ENCODE measurements at places on chromosomes 2 and 18.

GRCh38 chr2:126893153-126893552, 5.5 kb upstream of the TEX51 start:
- DNase-seq = no peak

- no peak for DNase-seq
Observed at GRCh38 chr2:112832841-112833638, 3.5 kb downstream of the IL1B start.

DNA sequence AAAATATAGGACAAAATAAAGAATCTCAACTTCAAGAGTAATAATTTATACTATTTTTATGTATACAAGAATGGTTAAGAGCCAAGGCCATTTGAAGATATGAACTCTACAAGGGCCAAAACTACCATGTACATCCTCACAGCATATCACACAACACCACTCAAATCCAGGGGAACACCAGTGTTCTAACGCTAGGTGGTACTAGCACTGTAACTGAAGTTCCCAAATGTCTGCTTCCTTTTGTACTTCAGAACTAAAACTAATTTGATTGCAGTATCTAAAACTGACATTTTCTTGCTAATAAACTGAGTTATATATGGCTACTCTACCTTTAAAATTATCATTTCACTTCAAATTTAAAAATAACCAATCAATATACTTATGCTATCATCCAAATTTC, 47.0 kb downstream of the REV1 start:
- DNase-seq = peak; percentile 63

GRCh38 chr2:126882181-126882580, 16.5 kb upstream of the TEX51 start:
- DNase-seq = no peak

DNA sequence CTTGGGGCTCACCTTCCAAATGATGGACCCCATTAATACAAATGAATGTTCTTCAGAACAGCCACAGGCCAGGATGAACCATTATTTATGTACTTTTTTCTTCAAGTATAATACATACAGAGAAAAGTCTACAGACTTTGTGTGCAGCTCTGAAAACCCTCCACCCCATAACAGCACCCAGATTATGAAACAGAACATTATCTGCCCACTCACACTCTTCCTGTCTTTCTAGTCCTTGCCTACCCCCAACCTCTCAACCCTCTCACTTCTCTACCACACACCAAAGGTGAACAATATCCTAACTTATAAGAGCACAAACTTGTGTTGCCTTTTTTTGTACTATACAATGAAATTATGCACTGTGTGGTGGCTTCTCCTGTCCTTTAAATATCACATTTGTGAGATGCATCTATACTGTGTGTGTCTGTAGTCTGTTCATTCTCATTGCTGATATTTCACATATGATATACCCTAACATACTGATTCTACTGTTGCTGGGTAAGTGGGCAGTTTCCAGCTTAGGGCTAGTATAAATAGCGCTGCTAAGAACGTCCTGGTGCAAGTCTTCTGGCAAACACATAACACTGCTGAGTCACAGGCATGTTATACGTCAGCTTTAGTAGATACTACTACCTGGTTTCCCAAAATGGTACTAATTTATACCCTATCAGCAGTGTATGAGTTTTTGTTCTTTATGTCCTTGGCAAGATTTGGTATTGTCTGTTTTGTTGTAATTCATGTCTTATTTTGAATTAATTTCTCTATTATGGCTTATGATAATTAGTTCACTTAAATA, 1.0 kb upstream of the NPHP1 start:
- peak; percentile 24 for DNase-seq

GRCh38 chr2:15306706-15307105, 254.4 kb downstream of the NBAS start:
- DNase-seq = peak; percentile 11

- DNase-seq = no peak
Observed at GRCh38 chr18:43275546-43275945, 1.7 kb downstream of the SYT4 start.

- DNase-seq = no peak
Observed at GRCh38 chr2:23493846-23494245, 108.9 kb downstream of the KLHL29 start.

GRCh38 chr2:69836316-69836715, 6.9 kb downstream of the GMCL1 start:
- no peak for DNase-seq

GRCh38 chr2:128600581-128601297, 282.1 kb upstream of the HS6ST1 start:
- no peak for DNase-seq

- DNase-seq = no peak
Observed at GRCh38 chr2:239255628-239256349, 145.0 kb downstream of the HDAC4 start.

GRCh38 chr2:65357095-65357958, 75.1 kb downstream of the SPRED2 start:
- DNase-seq = no peak

DNA sequence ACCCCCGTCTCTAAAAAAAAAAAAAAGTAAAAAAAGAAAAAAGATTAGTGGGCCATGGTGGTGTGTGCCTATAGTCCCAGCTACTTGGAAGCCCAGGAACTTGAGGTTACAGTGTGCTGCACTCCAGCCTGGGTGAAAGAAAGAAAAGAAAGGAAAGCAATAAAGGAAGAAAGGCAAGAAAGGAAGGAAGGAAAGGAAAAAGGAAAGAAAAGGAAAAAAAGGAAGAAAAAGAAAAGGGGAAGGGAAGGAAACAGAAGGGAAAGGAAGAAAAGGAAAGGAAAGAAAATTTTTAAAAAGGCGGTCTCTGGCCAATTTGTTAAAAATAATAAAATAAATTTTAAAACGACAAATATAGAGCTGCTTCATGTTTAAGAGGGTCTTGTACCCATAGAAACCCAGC, 74.4 kb upstream of the RNU4ATAC start:
- DNase-seq = no peak

GRCh38 chr2:189287363-189287762, 107.8 kb upstream of the COL5A2 start:
- no peak for DNase-seq

DNA sequence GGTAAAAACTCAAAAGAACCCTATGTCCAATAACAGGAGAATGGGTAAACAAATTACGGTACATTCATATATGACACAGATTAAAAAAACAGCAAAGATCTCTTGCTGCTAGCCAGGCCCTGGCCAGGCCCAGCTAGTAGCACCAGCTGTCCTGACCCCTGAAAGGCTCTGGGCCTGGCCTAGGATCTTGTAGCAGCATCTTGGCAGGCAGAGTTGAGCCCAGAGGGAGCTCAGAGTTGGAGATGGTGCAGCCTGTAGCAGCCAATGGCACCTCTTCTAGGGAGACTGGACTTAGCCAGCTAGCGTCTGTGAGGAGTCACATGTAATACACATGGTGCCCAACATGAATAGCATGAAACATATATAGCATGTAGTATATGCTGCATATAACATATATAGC, 69.1 kb downstream of the HS6ST1 start:
- DNase-seq = no peak

DNA sequence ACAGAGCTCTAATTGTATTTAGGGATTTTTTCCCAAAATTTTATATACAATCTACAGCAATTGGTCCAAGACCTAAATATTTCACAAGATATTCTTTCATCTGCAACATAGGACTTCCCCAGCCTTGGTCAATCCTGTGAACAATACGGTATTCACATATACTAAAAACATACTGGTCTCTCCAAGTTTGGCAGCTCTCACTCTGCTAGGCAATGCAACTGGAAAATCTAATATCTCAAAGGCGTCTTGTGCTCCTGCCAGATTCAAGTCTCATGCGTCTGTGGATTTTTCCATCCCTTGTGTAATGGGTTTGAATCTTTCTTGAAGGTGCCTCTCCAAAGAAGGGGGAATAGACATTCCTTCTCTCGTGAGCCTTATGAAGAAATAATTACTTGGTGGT, 27.4 kb upstream of the MBOAT2 start:
- peak; percentile 71 for DNase-seq

- no peak for DNase-seq
Observed at GRCh38 chr2:2859164-2859563, 518.5 kb downstream of the EIPR1 start.

- no peak for DNase-seq
Observed at GRCh38 chr2:6800553-6800952, 65.2 kb downstream of the CMPK2 start.

- DNase-seq = peak; percentile 38
Observed at GRCh38 chr2:219309278-219309677, at the start of gene PTPRN. TSS of gene PTPRN (minus strand) at chr2:219309401. CDS start at chr2:219309332, 69 bp downstream.

- peak; percentile 80 for DNase-seq
Observed at GRCh38 chr18:12907258-12907925, 23.4 kb upstream of the PTPN2 start.

DNA sequence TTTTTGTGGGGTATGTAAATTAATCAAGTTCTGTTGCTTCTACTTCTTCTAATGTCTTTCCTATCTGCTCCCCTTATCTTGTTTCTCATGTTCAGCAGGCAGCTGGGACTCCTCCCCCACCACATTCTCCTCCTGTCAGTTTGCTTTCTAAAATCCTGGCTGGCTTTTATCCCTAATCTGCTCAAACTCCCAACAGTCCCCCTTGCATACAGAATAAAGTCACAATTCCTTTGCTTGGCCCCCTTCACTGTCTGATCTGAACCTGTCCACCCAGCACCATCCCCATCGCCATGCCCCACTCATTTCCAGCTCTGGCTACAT, 2.2 kb downstream of the CFAP221 start:
- DNase-seq = no peak

- DNase-seq = no peak
Observed at GRCh38 chr2:94870440-94871225, 597 bp upstream of the TEKT4 start.

DNA sequence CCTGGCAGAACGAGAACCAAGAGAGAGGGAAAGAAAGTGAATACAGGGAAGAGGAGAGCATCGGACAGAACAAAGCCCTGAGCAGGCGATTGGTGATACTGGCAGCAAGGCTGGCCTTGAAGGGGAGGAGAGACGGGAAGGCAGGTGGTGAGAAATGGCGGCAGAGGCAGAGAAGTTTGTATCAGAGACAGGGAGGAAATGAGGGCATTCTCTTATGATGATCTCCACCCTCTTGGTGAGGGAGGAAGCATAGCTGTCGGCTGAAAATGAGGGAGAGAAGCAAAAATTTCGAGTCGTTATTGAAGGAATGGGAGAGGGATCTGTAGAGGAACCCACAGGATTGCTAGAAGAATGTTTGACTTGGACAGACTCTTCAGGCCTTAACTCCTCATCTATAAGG, 80.6 kb downstream of the CLIP4 start:
- no peak for DNase-seq

GRCh38 chr2:47504174-47504810, 101.3 kb downstream of the MSH2 start:
- no peak for DNase-seq

- DNase-seq = no peak
Observed at GRCh38 chr18:8367217-8367988, 241.8 kb upstream of the RAB12 start.

- peak; percentile 68 for DNase-seq
Observed at GRCh38 chr2:58054264-58054663, 7.7 kb downstream of the VRK2 start.

- DNase-seq = peak; percentile 85
Observed at GRCh38 chr2:236887531-236887930, 198.2 kb upstream of the COPS8 start.

DNA sequence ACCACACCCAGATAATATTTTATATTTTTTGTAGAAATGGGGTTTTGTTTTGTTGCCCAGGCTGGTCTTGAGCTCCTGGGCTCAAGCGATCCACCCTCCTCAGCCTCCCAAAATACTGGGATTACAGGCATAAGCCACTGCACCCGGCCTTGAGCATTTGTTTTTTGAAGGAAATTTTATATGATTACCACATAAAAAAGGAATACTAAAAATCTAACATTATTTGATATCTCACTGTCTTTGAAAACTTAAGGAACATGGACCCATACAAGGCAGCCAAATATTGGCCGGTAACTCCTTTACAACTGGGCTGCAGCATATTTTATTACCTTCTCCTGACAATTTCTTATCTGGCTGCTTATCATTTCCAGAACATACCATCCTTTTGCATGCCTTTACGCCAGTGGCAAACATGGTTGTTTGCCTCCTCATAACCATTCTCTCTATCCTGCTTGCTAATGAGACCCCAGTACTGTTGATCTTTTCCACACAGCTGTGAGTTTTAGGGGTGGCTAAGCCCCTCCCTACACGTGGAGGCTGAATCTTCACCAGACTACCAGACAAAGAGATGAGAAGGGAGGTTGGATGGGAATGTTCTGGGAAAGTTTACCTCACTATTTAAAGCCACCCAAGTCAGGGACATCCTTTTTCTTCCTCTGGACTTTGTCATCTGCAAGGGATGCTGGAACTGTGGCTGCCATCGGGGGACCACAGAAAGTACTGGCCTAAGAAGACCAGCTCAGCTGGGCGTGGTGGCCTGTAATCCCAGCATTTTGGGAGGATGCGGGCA, 157.5 kb downstream of the TGIF1 start:
- DNase-seq = no peak

DNA sequence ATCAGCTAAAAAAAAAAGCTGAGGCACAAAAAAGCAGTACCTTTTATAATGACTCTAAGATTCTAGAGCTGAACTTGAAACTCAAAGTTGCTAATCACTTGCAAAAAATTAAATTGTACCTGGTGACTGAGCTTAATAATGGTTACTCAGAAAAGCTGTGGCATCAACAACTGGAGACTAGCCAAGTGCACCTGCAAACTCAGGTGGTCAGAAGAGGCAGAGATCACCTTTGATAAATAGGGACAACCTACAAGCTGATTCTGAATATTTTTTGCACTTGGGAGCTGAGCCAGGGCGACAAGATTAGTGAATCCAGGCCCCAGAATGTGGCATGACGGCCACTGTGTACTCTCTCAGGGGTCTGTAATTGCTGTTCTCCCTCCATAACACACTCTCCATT, 3.0 kb downstream of the ABHD3 start:
- no peak for DNase-seq

DNA sequence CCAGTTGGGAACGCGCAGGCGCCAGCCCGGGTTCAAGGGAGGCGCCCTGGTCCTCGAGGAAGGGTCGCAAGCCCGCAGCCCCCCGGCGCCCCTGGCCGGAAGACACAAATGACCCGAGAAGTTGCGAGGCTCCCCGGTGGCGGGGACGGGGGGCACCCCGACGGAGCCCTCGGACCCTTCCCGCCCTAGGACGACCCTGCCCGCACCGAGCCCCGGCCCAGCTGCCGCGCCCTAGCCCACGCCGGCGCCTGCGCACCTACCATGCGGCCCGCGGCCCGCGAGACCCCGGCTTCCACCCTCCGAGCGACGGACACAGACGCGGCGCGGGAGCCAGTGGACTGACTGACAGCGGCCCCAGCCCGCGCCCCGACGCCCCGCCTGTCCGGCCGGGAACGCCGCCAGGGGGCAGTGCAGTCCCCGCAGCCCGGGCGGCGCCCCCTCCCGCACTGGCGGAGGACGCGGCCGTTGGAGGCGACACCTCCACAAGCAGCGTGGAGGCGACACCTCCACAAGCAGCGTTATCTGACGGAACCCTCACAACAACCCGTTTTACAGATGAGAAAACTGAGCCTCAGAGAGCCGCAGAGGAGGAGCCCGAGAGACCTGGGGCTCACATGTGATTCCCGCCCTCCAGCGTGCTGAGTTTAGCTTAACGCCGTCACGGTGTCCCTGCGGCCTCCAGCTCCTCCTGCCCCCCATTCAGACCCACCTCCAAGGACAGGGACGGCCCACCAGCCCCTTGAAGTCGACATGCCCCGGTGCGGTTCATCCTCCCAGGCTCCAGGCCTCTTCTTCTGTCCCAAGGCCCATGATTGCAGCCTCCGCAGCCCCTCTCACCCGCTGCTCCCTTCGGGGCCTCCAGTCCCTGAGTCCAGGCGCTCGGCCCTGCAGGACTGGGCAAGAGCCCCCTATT, at the start of gene NMUR1:
NMUR1 (minus strand) TSS at position 347 of the 913 bp plus-strand sequence; CDS start at position 263, 84 bp downstream.
- no peak for DNase-seq

GRCh38 chr2:106104332-106105062, 89.6 kb downstream of the UXS1 start:
- DNase-seq = peak; percentile 74
